CD4-positive, alpha-beta T cell treated with Interleukin-6 at 100 ng/mL for 8 hours (primary cell): ENCODE measurements at places on chromosomes 12 and 14.
A peak's percentile ranks its signal among the peaks of the same experiment; 100 is the strongest.

DNA sequence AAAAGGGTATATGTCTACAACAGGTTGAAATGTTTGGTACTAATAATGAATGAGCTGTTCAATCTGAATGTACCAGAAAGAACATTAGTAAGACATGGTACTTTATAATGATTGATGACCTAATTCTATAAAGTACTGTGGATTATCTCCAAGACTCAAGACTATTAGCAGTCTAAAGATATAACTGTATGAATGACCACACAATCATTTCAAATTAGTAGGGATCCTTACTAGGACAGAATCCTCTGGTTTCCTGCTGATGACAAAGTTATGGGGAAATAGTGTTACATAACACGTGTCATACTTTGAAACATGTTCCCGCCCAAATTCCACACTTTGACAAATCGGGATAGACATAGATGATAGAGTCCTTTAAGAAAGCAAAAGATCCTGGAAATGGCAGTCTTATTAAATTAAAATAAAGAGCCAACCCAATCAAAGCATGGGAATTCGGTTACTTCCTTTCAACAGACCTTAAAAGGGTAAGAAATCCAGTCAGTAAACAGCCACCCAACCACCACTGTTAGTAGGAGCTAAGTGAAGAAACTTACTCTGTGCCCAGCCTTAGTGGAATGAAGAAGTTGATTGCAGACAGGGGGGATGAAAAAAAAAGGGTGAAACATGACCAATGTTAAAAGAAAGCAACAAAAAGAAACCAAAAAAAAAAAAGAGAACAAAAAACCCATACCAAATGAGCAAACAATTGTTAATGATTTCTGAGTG lies 2.8 kb downstream of the VPS29 start:
- DNase-seq, result no peak

GRCh38 chr12:59587710-59588109 lies 8.1 kb upstream of the SLC16A7 start:
- DNase-seq, result no peak

GRCh38 chr12:10136637-10137205 lies 6.7 kb upstream of the CLEC7A start:
- no peak for DNase-seq

- no peak for DNase-seq
These were observed 50.3 kb upstream of the SLC2A13 start for GRCh38 chr12:40156021-40156764.

DNA sequence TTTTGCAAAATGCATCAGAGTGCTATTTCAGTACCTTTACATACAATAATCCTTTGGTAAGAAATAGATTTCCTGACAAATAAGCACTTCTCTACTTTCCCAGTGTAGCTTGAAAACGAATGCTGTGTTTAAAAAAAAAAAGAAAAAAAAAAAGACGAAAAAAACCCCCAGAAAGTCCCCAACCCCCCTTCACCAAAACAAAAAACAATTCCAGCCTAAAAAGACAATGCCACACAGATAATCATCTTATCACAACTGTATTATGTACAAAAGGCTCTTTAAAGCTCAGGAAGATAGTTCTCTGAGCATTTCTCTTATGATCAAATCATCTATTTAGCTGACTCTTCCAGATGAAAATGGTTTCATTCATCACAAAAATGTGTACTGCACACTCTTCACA lies 1.6 kb downstream of the FERMT2 start:
- no peak for DNase-seq

GRCh38 chr12:43131301-43131700 lies 420.7 kb downstream of the ADAMTS20 start:
- DNase-seq, result no peak

GRCh38 chr14:105974902-105975301 lies 448.5 kb downstream of the TMEM121 start:
- peak; percentile 48 for DNase-seq

DNA sequence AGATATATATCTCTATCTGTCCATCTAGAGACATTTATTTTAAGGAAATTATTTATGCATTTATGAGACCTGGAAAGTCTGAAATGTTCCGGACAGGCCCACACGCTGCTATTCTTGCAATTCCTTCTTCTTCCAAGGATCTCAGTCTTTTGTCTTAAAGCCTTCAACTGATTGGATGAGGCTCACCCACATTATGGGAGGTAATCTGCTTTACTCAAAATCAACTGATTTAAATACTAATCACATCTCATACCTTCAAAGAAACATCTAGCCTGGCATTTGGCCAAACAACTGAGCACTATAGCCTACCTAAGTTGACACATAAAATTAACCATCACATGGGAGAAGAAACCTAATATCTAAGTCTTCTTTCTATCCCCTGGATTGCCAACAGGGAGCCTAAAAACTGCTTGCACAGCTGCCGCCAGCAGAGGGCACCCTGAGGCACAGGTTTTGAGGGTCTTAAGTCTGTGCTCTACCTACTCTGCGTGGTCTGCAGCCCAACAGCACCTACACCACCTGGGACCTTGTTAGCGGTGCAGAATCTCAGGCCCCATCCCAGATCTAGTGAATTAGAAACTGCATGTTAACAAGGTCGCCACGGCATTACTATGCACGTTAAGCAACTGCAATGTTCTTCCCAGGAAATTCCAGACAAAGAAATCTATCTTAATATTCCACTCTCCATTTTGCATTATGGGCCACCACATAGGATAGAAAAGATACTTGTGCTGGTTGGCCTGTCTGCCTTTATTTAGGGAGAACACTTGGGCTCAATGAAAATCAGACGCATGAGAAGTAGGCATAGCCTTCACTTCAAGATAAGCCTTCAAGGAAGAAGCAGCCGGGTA lies 249.7 kb downstream of the FOXG1 start:
- DNase-seq, result no peak

DNA sequence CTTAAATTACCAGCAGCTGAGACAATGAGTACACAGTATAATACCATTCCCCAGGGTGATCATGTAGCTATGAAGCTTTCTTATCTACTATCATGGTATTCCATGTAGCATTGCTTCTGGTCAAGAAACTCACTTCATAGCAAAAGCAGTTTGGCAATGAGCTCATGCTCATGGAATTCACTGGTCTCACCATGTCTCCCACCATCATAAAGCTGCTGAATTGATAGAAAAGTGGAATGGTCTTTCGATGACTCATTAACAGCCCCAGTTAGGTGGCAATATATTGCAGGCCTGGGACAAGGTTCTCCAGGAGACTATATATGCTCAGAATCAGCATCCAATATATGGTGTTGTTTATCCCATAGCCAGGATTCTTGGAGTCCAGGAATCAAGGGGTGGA lies 553.7 kb downstream of the FOXG1 start:
- DNase-seq, result no peak

- DNase-seq, result no peak
These were observed 15.0 kb upstream of the OAS2 start for GRCh38 chr12:112963227-112963861.

DNA sequence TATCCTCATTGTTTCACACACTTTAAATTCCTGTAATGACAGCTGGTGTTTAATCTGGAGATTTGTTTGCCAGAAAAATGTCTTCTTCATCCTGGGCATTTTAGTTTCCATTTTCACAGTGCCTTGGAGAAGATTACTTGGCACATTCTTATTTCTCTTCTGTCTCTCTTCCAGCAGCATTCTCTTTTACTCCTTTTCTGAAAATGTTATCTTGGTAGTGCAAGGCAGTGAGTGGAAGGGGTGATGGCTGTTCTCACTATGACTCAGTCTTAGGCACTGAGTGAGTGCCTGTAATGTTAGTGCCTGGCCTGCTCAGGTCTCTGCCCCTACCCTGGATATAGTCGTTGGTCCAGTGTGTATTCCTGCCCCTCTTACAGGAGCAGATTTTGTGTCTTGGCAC lies 13.1 kb downstream of the CLECL1 start:
- no peak for DNase-seq

GRCh38 chr12:29157486-29157946 lies 8.4 kb downstream of the FAR2 start:
- no peak for DNase-seq

- DNase-seq, result no peak
These were observed 25.8 kb upstream of the LRTM2 start for GRCh38 chr12:1794440-1795090.

GRCh38 chr14:103286460-103286859 lies 47.6 kb upstream of the EIF5 start:
- DNase-seq, result no peak

- peak; percentile 93 for DNase-seq
These were observed at the start of gene METTL3 for GRCh38 chr14:21510735-21511657. TSS of gene METTL3 (minus strand) at chr14:21511340. CDS start at chr14:21511223, 117 bp downstream.

GRCh38 chr12:68428211-68428610 lies 96.0 kb upstream of the MDM1 start:
- no peak for DNase-seq

- DNase-seq, result no peak
These were observed 304.1 kb downstream of the EGLN3 start for GRCh38 chr14:33646692-33647260.

GRCh38 chr12:27009881-27010301 lies 4.3 kb downstream of the TM7SF3 start:
- no peak for DNase-seq

GRCh38 chr12:102958830-102959176 lies 1.3 kb downstream of the ASCL1 start:
- DNase-seq, result no peak

- DNase-seq, result no peak
These were observed 16.9 kb downstream of the SMOC1 start for GRCh38 chr14:69896080-69896479.

DNA sequence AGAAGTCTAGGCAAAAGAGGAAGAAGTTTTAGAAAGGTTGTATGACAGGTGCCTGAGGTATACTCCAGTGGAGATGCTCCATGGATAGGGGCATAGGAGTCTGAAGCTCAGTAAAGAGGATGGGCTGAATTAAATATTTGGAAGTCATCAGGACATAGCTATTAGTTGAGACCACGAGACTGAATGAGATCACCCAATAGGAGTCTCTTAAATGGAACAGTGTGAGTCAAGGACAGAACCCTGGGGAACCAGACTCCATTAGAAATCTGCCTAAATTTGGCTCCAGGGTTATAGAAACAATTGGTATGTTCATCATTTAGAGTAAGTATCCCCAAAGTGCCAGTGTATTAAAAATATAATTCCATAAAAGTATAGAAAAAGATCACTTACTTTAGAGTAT lies 172.6 kb downstream of the PRKCH start:
- DNase-seq, result no peak

DNA sequence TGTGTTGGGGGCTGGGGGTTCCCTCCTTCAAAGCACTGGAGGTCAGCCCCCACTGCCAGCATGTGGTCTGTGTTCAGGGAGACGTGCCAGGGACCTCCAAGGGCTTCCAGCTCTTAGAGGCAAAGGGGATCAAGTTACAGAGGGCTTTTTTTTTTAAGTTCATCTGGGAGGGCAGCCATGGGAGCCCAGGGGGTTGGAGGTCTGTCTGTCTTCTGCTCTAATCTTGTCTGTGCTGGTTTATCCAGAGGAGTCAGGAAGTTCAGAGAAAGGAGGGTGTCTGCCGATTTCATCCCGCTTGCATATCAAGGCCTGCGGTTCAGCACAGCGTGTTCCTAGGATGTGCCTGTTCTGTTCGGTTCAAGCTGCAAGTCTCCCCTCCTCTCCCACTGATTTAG lies 72.2 kb downstream of the TMEM132C start:
- DNase-seq, result no peak

- DNase-seq, result no peak
These were observed 249.1 kb downstream of the DPY19L2 start for GRCh38 chr12:63419154-63419553.

DNA sequence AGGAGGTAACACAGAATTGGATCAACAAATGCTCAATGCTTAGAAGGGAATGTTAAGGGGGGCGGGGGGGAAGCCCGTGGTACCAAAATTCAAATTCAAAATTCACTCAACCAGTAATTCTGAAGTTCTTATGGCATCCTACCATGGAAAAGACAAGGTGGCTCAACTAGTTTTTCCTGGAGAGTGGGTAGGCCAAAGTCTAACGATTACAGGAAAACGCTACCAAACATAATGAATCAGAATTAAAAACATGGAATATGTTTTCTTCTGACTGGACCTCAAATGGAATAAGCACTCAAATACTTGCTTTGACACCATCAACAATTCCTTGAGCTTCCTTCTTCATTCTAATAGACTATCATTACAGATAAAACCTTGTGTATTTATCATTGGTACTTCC lies 2.3 kb downstream of the NACA start:
- DNase-seq, result no peak

- no peak for DNase-seq
These were observed 24.3 kb upstream of the PCNX1 start for GRCh38 chr14:70882776-70883492.

DNA sequence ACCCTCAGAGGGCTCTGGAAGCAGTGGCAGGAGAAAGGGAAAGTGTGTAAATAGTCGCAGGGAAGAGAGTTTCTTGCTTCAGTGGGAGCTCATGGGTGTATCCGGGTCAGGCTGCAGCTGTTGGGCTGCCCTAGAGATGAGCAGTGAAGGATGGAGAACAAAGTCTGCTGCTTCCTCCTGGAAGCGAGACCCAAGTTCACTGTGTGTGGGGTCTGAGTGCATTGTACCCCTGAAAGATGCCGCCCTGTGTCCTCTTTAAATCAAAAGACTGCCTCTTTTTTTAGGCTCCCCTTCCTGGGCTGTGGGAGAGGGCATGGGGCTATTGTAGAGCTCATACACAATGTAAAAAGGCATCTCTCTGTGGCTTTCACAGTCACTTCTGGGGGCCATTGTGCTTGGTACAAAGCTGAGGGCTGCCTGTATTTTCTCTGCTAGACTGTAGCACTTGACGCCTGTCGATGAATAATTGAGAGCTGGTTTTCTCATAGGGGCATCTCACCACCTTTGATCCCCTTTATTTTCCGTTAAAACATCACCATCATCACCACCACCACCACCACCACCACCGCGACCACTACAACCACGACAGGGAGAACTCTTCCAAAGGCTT lies 16.7 kb downstream of the CHST11 start:
- DNase-seq, result no peak

GRCh38 chr12:24752763-24753462 lies 196.0 kb downstream of the BCAT1 start:
- no peak for DNase-seq

DNA sequence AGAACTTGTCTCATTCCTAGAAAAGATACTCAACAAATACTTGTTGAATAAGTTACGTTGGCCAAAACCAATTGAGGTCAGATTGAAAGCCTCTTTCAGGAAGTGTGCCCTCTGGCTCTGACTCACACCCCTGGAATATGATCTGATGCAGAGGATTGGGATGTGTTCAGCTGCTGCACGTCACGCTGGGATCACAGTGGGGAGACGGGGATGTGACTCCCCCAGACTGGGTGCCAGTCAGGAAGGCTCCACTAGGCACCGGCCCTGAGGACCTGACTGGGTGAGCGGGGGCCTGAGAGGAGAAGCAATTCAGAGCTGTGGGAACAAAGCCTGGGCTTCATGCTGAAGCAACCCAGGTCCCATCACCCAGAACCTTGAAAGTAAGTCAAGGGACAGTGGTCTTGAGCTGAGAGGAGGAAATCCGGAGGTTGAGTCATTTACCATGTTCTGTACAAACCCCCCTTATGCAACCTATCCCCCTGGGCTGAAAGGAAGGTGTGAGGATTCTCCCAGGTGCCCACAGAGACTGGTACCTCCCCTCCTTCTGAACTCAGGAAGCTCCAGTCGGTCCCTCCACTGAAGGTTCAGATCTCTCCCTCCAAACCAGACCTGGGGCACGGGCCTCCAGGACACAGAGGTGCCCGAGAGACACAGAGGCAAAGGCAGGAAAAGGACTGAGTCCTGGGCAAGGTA lies 3.9 kb downstream of the CEBPE start:
- DNase-seq, result no peak
